ENCODE measurements at places on chromosomes 1 and 21. TPM values are rescaled to one million over a fixed set of nuclear protein-coding genes. Genes with fewer than 3 reads are reported as not detected.

Gene AKR7A3
- 0.60 TPM for total RNA-seq

Gene GOLT1A
- 0.21 TPM for total RNA-seq

Gene WDR64
- total RNA-seq: not detected

Gene RGS8
- total RNA-seq: not detected

GRCh38 chr1:9447215-9447960, 91.9 kb upstream of the SLC25A33 start:
- H3K4me1 ChIP-seq: no peaks in the 10 kb centered on the region
- no peaks in the 10 kb centered on the region for H3K27me3 ChIP-seq
- H3K4me3 ChIP-seq: no peak overlapping the region
- no peak for DNase-seq
- no peaks in the 10 kb centered on the region for H3K36me3 ChIP-seq

GRCh38 chr1:10606064-10606463, 131.3 kb downstream of the PEX14 start:
- H3K4me1 ChIP-seq: no peaks in the 10 kb centered on the region
- no peaks in the 10 kb centered on the region for H3K27me3 ChIP-seq
- no peak overlapping the region for H3K4me3 ChIP-seq
- H3K36me3 ChIP-seq: no peaks in the 10 kb centered on the region

- no peaks in the 10 kb centered on the region for H3K4me1 ChIP-seq
- H3K4me3 ChIP-seq: no peak overlapping the region
- no peak for DNase-seq
- H3K27me3 ChIP-seq: peaks cover 2% of the 10 kb centered on the region
- no peak overlapping the region for H3K27ac ChIP-seq
- H3K36me3 ChIP-seq: peaks cover 2% of the 10 kb centered on the region
These were observed 24.7 kb downstream of the CYP2J2 start for GRCh38 chr1:59901770-59902388.

GRCh38 chr1:168443356-168443755, 100.4 kb downstream of the XCL2 start:
- peak overlapping the region; percentile 2 for H3K27ac ChIP-seq
- no peak for DNase-seq
- peaks cover 46% of the 10 kb centered on the region for H3K4me1 ChIP-seq

DNA sequence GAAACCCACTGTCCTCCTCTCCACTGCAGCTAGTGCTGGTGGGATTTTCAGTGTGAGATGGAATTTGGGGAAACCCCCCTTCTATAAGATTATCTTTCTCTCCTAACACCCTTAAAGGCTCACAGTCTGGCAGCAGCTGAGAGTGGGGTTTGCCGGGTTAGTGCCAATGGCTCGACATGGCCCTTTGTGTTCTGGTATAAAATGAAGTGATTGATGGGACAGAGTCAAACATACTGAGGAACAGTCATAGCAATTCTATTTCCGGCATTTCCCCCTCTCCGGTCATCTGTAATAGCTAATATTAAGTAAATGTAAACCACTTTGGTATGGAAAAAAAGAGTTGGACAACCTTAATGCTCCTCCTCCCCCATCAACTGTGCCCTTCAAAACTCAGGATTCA, 37.6 kb downstream of the TFF3 start:
- no peaks in the 10 kb centered on the region for H3K27me3 ChIP-seq
- peaks cover 7% of the 10 kb centered on the region for H3K36me3 ChIP-seq
- DNase-seq: no peak
- H3K27ac ChIP-seq: no peak overlapping the region

DNA sequence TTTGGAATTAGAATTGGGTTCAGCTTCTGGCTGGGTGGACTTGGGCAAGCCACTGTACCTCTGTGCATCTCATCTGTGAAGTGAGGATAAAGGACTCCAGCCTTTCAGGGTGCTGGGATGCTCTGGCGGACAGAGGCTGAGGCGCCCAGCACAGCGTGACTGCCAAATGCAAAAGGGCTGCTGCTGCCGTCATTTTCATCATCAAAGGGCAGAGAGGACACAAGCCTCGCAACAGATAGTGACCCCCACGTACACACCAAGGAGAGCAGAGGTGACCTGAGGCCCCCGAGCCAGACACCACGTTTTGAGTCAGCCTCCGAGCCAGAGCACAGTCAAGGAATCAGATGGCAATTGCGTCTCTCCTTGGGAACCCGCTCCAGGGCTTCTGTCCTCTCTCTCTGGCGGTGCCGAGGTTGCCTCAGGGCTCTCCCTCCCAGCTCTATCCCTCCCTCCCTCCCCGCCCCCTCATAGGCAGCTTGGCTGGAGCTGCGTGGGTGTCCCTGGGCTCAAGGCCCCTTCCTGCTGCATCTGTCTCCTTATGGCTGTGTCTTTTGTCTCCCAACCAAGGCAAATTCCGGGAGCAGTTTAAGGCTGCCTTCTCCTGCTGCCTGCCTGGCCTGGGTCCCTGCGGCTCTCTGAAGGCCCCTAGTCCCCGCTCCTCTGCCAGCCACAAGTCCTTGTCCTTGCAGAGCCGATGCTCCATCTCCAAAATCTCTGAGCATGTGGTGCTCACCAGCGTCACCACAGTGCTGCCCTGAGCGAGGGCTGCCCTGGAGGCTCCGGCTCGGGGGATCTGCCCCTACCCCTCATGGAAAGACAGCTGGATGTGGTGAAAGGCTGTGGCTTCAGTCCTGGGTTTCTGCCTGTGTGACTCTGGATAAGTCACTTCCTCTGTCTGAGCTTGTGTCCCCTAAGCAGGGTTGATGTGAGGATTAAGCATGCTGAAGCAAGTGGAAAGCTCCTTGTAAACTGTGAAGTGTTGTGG, 9.0 kb downstream of the HCRTR1 start:
- H3K4me3 ChIP-seq: no peak overlapping the region
- no peak for DNase-seq

- DNase-seq: no peak
- H3K27ac ChIP-seq: no peak overlapping the region
- no peaks in the 10 kb centered on the region for H3K4me1 ChIP-seq
- H3K4me3 ChIP-seq: no peak overlapping the region
- no peaks in the 10 kb centered on the region for H3K36me3 ChIP-seq
These were observed 1.9 kb downstream of the OPTC start for GRCh38 chr1:203495845-203496244.

Measured in activated CD4-positive, alpha-beta T cell treated with anti-CD3 and anti-CD28 coated beads for 36 hours (primary cell).